ENCODE measurements at places on chromosomes 3 and 15.

- no peak for DNase-seq
Observed at GRCh38 chr3:168024537-168024941, 71.2 kb downstream of the GOLIM4 start.

DNA sequence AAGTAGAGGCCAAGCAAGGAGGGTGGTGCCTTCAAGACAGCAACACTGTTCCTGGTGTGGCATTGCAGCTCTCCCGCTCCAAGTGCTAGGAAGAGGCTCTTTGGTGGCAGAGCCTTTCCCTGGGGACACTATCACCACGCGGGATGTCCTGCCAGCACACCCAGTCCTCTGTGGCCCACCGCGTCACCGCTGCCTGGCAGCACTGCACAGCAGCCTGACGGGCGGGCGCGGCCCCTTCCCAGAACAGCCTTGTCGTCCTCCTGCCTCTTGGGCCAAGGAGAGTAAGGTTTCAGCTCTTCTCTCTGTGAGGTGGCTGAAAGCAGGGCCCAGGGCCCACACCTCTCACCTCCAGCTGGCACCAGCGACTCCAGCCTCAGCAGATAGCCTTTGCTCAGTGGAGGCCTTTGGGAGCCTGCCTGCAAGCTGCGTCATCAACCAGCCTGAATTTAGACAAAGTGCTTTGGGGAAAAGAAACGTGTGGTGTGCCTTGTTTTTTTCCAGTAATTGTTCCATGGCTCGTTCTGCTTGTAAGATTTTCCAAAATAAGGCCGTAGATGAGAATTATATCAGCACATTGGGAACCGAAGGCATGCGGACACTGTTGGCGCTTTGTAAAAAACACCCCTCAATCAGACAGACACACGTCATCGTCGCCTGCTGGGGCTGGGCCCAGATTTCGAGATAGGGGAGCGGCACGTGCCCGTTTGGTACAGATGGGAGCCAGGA lies 65.0 kb downstream of the AAGAB start:
- no peak for DNase-seq

DNA sequence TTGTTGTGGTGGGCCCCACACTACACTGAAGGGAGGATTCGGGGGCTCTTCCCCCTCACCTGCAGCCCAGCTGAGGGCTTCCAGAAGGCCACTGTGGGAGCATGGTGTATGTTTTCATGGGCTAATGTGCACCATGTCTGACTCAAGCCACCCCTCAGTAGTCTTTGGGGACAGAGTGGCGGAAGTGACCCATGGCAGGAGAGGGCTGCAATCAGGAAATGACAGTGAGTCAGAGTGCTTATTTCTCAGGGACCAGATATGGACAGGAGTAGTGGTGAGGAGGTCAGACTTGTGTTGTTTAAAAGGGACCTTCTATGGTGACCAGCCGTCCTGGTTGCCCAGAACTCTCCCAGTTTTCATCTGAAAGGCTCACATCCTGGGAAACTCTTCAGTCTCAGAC lies 32.8 kb upstream of the SLC9A9 start:
- DNase-seq = no peak

DNA sequence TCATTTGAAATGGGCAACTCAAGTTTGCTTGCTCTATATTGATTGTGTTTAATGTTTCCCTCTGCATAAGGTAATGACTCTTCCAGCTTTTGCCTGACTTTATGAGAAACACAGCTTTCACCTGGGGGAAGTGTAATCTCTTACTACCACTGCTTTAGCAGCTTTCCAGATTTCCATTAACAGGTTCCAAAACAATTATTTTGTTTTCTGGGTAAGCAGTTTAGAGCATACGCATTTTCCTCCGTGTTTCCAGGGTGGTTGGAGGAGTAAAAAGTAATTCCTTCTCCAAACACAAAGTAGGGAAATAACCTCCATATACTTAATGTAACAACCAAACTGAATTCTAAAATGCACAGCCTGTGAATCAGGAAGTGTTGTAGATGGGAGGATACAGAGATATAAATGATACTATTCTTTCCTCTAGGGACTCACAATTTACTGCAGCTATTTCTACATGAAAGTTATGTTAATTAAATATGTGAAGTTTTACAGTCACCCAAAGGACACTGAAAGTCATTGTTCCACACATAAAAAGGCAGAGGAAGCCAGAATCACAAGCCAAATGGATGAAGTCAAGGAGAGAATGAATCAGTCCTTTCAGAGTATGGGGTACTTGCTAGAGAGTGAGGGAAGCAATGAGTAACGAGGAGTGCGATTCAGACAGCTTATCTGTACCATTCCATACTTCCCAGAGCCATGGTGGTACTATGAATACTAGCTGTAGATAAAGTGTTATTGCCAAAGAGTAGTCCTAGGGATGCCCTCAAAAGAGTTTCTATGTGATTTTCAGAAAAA lies 16.6 kb downstream of the ST3GAL6 start:
- DNase-seq = no peak

DNA sequence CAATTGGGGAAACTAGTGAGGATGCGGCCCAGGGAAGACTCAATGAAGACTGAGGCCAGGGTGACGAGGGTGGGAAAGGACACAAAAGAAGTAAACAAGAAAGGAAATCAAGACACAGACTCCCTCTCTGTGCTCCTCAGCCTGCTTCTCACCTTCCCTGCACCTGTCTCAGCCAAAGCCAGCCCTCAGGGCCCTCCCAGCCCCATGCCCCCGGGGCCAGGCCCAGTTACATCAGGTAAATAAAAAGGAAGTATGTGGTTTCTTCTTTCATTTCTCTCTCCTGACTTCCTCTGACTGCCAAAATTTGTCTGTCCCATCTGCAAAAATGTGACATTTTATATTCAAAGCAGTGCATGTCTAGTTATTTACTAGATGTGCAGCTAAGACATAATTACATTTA lies 328.0 kb downstream of the UACA start:
- DNase-seq = no peak

DNA sequence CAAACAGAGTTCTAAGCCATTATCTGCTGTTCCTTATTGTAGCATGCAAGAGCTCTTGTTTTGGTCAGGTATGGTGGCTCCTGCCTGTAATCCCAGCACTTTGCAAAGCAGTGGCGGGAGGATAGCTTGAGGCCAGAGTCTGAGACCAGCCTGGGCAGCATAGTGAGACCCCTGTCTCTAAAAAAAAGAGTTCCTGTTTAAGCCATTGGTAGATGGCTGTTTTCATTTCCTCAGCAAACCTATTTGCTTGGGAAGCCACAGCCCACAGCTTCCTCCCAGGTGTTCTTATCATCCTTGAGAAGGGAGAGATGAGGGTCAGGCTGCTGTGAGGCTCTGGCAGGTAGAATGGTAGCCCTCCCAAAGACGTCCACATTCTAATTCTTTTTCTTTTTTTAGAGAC lies 24.4 kb upstream of the FAM81A start:
- DNase-seq = no peak

DNA sequence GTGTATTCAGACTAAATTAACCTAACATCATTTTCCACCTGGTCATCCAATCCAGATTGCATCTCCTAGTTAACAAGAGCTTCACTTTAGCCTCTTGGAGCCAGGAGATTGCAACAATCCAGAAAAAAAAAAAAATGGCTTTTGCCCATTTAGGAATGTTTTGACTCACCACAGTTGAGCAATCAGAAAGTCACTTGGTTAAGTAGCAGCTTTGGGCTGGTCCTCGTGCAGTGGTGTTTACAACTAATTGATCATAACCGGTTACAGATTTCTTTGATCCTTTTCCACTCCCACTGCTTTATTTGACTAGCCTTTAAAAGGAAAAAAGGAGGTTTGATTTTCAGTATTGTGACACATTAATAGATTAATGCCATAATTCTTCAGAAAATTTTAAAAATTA lies 688.8 kb upstream of the CCDC54 start:
- no peak for DNase-seq

DNA sequence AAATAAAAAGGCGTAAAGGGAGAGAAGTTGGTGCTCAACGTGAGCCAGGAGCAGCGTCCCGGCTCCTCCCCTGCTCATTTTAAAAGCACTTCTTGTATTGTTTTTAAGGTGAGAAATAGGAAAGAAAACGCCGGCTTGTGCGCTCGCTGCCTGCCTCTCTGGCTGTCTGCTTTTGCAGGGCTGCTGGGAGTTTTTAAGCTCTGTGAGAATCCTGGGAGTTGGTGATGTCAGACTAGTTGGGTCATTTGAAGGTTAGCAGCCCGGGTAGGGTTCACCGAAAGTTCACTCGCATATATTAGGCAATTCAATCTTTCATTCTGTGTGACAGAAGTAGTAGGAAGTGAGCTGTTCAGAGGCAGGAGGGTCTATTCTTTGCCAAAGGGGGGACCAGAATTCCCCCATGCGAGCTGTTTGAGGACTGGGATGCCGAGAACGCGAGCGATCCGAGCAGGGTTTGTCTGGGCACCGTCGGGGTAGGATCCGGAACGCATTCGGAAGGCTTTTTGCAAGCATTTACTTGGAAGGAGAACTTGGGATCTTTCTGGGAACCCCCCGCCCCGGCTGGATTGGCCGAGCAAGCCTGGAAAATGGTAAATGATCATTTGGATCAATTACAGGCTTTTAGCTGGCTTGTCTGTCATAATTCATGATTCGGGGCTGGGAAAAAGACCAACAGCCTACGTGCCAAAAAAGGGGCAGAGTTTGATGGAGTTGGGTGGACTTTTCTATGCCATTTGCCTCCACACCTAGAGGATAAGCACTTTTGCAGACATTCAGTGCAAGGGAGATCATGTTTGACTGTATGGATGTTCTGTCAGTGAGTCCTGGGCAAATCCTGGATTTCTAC lies at the start of gene RARB:
RARB (plus strand) TSS at position 322 of the 847 bp plus-strand sequence; CDS start at position 791, 469 bp downstream.
- no peak for DNase-seq

DNA sequence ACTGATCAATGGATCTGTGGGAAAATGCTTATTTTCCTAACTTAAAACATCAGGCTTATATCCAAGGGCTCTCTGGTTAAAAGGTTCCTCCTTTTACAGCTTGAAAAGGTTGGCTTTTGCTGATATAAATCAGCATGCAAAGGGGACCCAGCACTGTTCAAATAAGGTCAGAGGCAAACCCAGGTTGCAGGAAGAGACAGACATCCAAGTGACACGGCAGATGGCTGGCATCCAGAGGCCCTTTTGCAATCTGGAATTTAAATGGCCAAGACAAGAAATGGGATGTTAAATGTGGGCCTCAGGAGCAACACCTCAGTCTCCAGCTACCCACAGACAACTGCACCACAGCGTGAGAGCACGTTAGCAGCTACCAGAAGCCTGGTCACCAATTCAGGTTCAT lies 6.3 kb downstream of the SH3BP5 start:
- DNase-seq = no peak

DNA sequence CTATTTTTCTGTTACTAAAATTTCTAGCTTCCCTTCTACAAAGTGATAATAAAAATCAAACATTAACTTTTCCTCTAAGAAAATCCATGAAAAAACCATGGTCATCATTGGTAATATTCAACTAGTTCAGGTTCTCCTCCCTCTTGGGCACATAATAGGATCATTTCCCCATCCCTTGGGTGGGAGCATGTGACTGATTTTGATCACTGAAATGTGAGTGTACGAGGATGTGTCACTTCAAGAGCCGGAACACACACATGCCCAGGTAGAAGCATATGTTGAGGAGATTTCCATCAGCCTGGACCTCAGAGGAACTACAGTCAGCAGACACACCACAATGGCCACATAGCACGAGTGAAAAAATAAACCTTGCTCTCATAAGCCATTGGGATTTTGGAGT lies 36.1 kb downstream of the AP3S2 start:
- no peak for DNase-seq

- no peak for DNase-seq
Observed at GRCh38 chr3:104521606-104522336, 844.9 kb upstream of the ALCAM start.

- no peak for DNase-seq
Observed at GRCh38 chr3:144394032-144394431, 422.4 kb downstream of the DIPK2A start.

- DNase-seq = no peak
Observed at GRCh38 chr15:29149738-29150075, 119.9 kb downstream of the NSMCE3 start.

DNA sequence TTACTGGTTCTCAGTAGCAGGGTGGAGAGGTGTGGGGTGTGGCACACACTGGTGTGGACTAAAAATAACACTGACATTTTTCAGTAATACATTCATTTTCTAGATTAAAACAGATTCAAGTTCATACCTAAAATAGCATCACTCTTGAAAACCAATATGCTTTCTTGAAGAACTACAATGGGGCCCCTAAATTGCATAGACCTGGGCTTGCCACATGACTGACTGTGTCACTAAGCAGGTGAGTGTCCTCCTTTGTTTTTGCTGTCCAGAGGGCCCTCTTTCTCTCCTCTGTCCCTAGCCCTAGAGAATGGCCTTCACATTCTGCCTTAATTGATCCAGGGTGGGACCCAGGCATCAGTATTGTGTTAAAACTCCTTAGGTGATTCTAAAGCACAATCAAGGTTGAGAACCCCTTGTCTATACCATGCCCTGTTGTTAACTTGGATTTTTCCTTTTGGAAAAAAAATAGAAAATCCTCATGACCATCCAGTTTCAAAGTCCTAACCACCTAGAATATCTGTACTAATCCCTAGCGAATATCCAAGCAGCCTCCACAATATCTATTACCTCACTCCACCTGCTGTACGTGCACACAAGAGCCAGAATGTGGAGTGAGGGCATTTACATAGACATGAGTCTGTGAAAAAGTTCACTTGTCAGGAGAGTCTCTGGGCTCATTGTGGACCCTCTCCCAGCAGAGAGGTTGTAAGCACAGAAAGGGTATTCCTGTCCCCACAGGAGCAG lies 18.7 kb upstream of the TMEM41A start:
- no peak for DNase-seq

- no peak for DNase-seq
Observed at GRCh38 chr3:182704926-182705325, 88.4 kb upstream of the ATP11B start.

DNA sequence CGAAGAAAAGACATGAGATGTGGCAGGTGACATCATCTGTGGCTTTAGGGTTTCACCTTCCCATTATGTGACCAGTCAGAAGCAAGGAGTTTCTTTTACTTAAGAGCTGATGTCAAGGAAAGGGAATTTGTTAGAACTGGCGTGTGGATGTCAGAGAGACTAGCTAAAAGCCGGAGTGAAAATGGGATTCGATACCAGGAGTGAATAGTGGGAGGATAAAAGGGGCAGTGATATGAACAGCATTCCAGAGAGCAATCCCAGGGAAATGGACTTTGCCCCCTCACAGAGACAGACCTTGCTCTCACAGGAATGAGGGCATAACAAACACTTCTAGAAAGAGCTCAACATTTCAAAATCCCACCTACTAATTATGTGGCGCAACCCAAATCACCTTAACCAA lies 5.9 kb upstream of the FMN1 start:
- DNase-seq = no peak

DNA sequence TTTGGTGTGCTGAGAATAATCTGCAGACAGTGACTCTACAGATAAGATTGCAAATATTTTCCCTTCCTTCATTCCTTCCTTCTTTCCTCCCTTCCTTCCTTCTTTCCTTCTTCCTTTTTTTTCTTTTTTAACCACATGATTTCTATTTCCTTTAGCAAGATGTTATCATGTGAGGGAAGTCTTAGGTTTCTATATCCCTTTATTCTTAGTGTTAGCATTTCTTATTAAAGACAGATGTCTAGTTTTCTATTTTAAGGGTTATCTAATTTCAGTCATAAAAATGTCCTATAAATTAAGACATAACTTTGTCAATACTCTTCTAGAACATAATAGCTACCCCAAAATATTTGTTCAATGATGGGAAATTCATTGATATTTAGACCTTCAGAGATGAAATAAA lies 470.9 kb downstream of the LPP start:
- no peak for DNase-seq

- no peak for DNase-seq
Observed at GRCh38 chr3:156681002-156681401, 6.6 kb downstream of the TIPARP start.

- DNase-seq = no peak
Observed at GRCh38 chr3:194305356-194306108, 45.6 kb downstream of the CPN2 start.

GRCh38 chr15:48858401-48858800 lies 19.5 kb upstream of the EID1 start:
- no peak for DNase-seq
